ENCODE measurements at places on chromosomes 7 and 10.

DNA sequence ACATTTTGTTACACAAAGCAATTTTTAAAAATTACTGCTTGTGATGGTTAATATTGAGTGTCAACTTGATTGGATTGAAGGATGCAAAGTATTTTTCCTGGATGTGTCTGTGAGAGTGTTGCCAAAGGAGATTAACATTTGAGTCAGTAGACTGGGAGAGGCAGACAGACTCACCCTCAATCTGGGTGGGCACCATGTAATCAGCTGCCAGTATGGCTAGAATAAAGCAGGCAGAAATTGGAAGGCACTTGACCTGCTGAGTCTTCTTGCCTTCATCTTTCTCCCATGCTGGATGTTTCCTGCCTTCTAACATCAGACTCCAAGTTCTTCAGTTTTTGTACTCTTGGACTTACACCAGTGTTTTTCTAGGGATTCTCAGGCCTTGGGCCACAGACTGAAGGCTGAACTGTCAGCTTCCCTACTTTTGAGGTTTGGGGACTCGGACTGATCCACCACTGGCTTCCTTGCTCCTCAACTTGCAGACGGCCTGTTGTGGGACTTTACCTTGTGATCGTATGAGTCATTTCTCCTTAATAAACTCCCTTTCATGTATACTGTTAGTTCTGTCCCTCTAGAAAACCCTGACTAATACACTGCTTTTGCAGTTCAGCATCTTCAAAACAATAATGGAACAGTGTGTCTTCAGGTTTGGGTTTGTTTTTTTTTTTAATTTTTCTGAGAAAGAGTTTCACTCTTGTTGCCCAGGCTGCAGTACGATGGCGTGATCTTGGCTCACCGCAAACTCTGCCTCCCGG lies 244.1 kb upstream of the SEMA3C start:
- DNase-seq = no peak

GRCh38 chr7:92699560-92699959 lies 109.4 kb upstream of the FAM133B start:
- no peak for DNase-seq

DNA sequence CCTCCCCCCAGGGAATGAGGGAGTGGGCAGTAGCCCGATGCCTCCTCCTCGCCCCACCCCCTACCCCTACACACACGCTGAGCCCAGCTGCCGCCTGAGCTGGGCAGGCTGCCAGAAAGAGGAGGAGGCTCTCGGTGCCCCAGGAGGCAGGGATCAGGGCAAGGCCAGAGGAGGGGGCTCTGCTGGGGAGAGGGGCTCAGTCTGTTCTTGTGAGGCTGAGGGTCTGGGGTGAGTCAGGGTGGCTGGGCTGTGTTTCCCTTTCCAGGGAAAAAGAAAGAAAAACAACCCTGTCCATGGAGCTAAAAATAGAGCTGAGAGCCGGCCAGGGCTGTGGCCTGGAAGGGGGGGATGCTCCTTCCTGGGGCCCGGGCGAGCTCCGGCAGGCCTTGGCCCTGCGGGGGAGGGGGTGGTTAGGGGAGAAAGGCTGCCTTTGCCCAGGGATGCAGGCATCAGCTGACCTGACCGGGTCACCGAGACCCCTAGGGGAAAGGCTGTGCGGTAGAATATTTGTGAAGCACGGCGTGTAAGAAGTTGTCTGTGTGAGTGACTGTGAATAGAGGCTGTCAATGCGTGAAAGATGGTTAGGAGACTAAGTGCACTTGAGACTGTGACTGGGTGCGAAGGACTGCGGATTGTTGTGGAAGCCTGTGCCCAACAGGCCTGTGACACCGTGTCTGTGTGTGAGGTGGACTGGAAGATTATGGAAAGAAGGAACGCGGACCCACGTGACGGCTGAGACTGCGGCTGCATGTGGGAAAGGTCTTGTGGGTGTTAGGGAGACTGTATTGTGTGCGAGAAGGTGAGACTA lies 1.2 kb upstream of the LZTS2 start:
- peak; percentile 78 for DNase-seq

DNA sequence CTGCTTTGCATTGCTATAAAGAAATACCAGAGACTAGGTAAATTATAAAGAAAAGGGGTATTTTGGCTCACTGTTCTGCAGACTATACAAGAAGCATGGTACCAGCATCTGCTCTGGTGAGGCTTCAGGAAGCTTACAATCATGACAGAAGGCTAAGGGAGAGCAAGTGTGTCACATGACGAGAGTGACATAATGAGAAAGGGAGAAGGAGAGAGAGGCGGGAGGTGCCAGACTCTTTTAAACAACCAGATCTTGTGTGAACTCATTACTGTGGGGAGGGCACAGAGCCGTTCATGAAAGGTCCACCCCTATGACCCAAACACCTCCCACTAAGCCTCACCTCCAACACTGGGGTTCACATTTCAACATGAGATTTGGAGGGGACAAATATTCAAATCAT lies 59.0 kb upstream of the WNT16 start:
- DNase-seq = no peak

- no peak for DNase-seq
These were observed 4.9 kb downstream of the SMURF1 start for GRCh38 chr7:99139036-99139435.

DNA sequence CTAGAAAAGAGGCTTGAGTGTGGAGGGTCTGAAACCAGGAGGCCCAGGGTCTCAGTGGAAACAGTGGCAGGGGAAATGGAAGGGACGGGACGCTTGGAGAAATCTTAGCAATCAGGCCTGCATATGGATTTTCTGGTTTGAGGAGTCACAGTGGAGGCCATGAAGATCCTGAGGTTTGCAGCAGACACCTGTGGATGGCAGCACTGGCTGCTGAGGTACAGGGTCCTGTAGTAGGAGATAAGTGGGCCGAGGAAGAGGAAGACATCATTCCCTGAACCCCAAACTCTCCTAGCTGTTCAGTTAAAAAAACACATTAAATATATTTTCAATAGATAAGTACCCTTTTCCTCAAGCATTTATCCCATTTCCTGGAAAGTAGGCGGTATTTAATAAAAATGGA lies 208.8 kb upstream of the IGFBP3 start:
- no peak for DNase-seq

DNA sequence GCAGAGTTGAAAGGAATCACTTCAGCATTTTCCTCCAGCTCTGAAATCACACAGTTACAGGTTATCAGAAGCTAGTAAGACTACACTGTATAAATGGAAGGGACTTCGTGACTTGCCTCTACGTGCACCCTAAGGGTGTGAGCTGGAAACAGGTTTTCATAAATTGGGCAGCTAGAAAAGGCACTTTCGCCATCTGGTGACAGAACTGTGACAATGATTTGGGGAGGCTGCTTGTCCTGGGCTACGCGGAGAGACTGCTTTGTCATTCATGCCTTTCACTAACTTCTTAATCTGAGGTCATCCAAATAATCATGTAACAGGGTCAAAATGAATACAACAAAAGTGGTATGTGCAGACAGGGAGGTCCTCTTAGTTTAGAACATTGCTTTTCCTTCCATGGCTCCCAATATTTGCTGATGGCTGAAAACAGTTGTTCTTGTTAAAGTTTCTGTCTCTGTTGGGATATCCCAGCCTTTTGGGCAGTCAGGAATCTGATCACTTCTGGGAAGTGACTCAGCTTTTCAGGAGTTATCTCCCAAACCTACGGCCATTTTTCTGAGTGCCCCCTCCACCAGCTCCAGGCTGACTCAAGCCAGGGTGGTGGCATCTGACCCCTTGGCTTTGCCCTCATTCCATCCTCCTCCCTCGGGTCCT lies 17.8 kb downstream of the VWC2 start:
- no peak for DNase-seq

- no peak for DNase-seq
These were observed 41.8 kb downstream of the ASZ1 start for GRCh38 chr7:117385363-117386109.

- no peak for DNase-seq
These were observed 186.9 kb downstream of the ELFN1 start for GRCh38 chr7:1856888-1857441.

- DNase-seq = no peak
These were observed 1.4 kb downstream of the AMZ1 start for GRCh38 chr7:2689343-2689847.

GRCh38 chr7:37713613-37714012 lies 30.0 kb downstream of the GPR141 start:
- DNase-seq = no peak

GRCh38 chr7:132485136-132485535 lies 91.1 kb downstream of the PLXNA4 start:
- DNase-seq = no peak

- DNase-seq = no peak
These were observed 106.6 kb downstream of the GRB10 start for GRCh38 chr7:50676079-50676478.

DNA sequence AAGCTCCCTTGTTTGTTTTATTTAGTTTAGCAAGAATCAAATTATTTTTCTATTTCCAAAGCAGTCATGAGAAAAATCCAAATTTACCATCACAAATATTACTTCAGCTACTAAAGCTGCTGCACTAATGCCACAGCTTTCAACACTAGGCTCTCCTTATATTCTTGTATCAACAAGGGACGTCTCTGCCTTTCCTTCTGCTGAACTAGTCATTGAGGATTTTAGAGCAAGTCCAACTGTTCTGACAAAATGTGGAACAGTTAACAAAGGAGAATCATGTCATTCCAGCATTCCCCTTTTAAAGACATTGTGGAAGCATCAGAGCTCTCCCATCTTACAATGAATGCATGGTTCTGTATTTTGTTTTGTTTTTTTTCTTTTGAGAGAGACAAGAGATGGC lies 28.6 kb downstream of the FAM13C start:
- no peak for DNase-seq

DNA sequence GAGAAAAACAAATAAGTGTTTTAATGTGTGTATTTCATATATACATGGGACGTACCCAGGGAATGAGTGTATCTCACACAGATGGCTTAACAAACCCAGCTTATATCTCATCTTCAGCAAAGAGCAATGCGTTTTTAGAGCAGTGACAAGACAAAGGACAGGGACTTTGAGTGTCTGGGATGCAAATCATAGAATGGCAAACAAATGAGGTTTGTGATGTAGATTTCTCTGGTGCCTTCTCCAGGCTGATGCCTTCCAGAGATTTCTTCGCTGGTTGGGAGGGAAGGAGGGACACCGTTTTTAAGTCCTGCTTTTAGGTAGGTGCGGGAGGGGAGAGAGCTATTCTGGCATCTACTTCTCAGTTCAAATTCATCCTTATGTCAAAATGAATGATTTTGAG lies 16.6 kb downstream of the LANCL2 start:
- DNase-seq = no peak

DNA sequence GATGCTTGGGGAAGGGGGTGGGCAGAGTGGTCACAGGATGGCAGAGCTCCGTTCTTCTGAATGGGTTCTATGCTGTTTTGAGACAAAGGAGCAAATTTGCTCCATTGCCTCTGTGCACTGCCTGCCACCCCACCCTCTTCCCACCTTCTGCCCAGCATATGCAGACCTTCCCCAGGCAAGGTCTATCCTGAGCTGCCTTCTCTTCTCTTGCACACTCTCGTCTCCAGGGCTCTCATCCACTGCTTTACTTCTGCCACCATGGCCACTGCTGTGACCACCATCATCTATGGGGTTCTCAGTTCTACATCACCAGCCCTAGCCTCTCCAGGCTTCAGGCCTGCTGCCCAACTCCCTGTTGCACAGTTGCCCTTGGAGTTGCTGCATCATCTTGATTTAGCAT lies 230.4 kb downstream of the TMEM178B start:
- DNase-seq = no peak

GRCh38 chr7:46626691-46627310 lies 705.7 kb upstream of the IGFBP3 start:
- no peak for DNase-seq

DNA sequence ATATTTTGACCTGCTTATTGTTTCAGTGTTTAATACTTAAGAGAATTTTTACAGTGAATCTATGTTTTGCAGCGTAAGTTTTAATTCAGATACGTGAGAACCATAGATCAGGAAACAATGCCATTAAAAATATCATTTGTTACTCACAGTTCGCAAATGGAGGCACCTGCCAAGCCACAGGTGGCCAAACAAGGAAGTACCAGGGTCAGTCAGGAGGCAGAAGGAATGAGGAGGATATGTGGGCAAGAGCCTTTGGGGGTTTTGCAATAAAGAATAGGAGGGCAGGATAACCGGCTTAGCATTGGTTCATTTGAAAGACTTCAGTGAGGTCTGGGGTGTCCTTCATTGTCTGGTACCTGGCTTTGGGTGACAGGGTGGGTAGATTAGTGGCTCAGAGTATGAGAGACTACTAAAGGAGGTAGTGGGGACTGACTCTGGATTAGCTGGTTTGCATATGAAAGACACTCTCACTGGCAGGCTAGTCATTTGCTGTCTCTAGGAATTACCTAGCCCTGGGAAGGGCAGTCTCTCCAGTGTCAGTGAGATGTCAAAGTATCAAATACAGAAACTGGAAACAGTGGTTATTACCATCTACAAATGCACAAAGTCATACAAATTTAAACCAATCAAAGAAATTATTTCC lies 132.2 kb upstream of the CAV2 start:
- DNase-seq = no peak

DNA sequence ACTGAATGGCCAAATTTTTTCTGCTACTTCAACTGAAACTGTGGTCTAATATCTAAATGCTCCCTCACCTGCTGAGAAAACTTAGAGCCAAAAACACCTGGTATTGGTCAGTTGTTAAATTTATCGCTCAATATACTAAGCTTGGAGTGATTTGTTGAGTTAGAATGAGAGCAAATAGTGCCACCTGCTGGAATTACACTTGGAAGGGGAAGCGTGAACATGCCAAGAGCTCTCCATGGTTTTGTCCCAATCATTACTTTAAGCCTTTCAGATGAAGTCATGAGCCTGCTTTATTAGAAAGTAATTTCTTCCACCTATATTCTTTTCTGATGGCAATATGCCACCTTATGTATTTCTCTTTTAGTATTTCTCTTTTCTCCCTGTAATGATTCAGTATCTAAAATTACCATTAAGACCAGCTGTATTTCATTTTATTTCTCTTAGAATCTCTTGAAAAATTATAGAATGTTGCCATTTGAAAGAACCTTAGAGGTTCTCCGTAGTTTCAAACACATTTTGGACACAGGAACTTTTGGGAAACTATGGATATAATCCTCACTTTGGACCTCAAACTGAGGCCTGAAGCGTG lies 447.8 kb upstream of the C7orf33 start:
- no peak for DNase-seq

Data from stimulated activated naive CD8-positive, alpha-beta T cell treated with anti-CD3 and anti-CD28 coated beads, Interleukin-15, Interleukin-2, amounts not matched to agents 100 U/mL and 50 U/mL, for 24 hours (primary cell).